ENCODE measurements at places on chromosomes 2 and 18. TPM values are rescaled to one million over a fixed set of nuclear protein-coding genes. Genes with fewer than 3 reads are reported as not detected.

Gene GCG
- not detected for total RNA-seq

Gene PRKRA
- 14.2 TPM for total RNA-seq

Gene EHD3
- 6.6 TPM for total RNA-seq

Gene CYP26B1
- total RNA-seq = 1.8 TPM

Gene DHRS9
- total RNA-seq = 0.49 TPM

Gene SLC11A1
- total RNA-seq = 13.0 TPM

Gene OXER1
- 5.3 TPM for total RNA-seq

Gene DYNAP
- total RNA-seq = not detected

Gene TRIM43B
- total RNA-seq = not detected

Gene CFC1
- total RNA-seq = not detected

Gene CYP27C1
- total RNA-seq = not detected

Gene GPR45
- not detected for total RNA-seq

Gene ANTXR1
- total RNA-seq = 2.6 TPM

Gene SULT6B1
- not detected for total RNA-seq

Gene GAREM1
- 5.5 TPM for total RNA-seq

Gene TNFAIP6
- 0.31 TPM for total RNA-seq

Gene GPR155
- total RNA-seq = 11.3 TPM

Gene TTR
- total RNA-seq = 4,498 TPM

Gene CMPK2
- 1.9 TPM for total RNA-seq

Gene TWIST2
- 0.56 TPM for total RNA-seq

Gene TMEM247
- not detected for total RNA-seq

Gene CNTNAP5
- not detected for total RNA-seq

Gene CCDC85A
- total RNA-seq = 0.11 TPM

Gene DSEL
- 2.1 TPM for total RNA-seq

Gene REG3A
- total RNA-seq = 0.66 TPM

Gene HOXD13
- total RNA-seq = not detected
